ENCODE measurements at places on chromosomes 12 and 14.

- DNase-seq, result no peak
Measured at GRCh38 chr12:495466-495865, 35.7 kb downstream of the B4GALNT3 start.

GRCh38 chr14:104933746-104934733, 9.4 kb downstream of the PLD4 start:
- DNase-seq, result no peak

DNA sequence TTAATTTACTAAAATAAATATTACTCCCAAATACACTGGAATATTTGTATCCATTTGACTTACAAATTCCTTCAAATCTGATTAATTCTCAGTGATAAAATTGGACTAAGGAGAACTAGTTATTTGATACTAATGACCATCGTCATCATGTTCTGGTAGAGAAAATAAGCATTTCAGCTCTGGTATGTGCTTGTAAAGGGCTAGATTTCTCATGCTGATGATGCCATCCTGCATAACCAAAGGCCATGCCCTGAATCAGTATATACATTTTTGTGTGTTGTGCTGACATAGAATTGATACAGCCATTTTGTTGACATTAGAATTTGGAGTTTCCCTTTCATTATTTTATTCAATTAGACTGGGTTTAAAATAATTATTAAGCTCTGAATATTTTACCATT, 148.9 kb downstream of the PCNX1 start:
- no peak for DNase-seq

DNA sequence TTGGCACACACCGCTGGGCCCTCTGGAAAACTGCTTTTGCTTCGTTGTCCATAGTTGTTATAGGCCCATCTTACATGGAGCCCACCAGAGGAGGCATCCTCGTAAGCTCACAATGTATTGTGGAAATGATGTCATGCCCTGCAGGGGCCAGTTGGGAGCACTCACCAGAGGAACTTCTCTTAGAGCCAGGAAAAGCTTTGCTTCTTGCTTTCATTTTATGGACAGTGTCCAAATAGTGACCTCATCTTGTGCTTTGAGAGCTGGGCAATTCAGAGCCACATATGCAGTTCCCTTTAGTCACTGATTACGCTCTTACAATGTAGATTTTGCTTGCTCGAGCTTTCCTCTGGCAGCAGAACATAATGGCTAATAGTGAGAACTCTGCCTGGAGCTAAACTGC, 275.6 kb downstream of the AACS start:
- DNase-seq, result no peak

- no peak for DNase-seq
Measured at GRCh38 chr12:105852496-105852895, 286.3 kb downstream of the NUAK1 start.

DNA sequence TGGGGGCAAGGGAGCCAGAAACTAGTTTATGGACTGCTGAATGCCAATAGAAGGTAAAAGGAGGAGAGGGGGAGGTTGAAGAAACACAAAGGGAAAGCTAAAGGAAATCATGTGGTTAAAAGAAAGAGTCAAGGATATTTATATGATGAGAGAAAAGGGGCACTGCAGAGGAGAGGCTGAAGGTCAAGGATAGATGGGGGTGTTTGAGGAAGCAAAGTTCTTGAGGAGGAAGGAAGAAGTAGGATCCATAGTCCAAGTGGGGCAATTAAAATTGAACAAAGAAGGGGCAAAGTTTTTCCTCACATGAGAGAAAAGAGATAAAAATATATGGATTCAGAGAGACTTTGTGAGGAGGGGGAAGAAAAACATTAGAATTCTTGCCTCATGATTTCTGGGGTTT, 10.1 kb upstream of the DBX2 start:
- DNase-seq, result no peak

GRCh38 chr14:72686832-72687231, 207.1 kb downstream of the DPF3 start:
- no peak for DNase-seq

DNA sequence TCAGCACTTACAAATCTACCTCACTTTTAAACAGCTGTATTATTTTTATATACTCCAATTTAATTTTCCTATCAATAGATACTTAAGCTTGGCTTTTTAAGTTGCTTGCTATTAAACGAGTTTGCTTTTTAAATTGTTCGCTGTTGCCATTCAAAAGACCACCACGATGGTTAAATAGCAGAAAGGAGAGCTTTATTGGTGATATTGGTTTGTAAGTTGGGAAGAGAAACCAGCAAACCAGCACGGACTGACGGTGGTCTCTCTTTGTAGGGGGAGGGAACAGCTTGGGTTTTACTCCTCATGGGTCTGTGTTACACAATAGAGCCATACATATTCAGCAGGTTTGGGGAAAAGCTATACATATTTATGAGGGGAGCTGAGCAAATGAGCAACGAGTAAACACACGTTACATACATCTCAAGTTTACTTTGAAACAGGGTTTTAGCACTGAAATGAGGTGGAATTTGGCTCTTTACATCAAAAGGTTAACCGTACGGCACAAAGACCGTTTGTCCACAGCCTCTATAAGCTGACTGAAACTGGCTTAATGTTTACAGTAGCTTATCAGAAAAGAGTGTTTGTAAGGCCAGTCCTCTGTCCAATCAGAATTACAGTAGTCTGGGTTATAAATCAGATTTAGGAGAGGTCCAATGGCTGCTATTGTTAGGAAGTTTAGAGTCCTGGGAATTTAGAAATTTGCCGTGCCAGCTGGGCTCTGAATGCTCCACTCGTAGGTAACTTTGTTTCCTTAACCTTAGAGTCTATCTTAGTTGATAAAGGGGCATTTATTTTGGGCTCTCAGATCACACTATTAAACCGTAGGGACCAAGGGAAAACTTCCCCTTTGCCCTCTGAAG, 69.7 kb upstream of the DHRS4 start:
- no peak for DNase-seq

DNA sequence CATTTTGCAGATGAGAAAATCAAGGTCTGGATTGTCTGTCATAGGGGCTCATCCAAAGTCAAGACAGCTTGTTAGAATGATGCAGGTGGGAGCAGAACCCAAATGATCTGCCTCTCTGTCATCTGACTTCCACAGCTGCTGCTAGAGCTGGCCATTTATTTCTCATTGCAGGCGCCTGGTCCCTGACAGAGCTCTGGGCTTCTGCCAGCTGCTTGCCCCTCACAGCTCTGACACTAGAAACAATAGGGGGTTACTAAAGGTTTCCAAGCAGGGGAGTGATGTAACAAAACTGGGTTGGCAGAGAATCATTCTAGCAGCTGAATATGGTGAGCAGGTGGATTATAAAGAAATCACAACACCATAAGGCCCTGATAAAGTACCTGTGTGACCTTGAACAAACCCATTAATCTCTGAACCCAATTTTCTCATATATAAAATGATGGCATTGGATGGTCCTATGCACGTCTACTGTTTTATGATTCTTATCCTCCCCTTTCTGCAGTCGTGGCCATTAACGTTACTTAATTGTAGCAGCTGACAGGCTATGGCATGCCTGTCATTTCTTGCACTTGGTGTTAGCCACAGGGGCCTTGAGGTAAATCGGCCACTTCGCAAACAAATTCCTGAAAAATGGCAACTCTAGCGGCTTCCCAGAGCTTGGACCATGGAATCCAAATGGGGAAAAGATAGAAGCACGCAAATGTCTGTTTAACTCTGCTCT, 134.6 kb downstream of the RMST start:
- no peak for DNase-seq

- no peak for DNase-seq
Measured at GRCh38 chr12:54405573-54405972, 13.5 kb downstream of the ITGA5 start.

GRCh38 chr14:36874396-36875138, 212.9 kb downstream of the PAX9 start:
- no peak for DNase-seq

GRCh38 chr12:69342421-69342820, 5.8 kb upstream of the LYZ start:
- DNase-seq, result no peak

DNA sequence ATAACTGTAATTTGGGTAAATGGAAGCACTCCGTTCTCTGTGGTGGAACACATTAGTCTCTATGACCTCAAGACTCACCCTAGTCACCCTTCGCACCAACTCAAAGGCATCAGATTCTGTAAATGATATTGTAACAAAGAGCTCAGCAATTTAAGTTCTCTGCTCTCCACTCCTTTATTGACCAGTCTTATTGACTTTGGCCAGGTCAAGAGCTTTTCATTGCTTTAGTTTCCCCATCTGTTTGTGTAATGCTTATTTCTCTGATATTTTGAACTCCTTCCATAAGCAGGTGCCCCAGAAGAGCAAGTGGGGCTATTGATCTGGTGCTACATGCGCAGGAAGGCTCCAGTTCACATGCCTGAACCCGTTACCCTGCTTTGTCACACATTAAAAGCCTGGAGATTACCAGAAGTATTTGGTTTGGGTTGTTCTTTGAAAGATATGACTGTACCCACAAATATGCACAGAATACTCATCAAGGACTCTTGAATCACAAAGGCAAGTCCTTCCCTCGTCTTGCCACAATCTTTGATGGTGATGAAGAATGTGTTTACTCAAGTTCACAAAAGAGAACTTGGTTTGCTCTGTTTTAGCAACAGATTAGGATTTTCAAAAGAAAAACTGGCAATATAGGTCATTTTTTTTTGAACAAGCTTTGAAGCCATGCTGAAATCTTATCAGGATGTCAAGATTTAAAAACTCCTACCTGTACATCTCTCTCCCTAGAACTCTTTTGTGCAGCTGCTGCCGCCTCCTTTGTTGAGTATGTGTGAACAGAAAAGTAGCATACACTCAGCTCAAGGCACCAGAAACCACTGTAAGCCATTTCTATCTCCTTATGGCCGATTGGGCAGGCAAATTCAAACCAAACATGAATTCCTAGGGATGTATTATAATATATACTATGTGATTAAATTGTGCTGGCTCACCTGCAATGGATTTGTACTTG, 193.9 kb downstream of the BCAT1 start:
- peak; percentile 20 for DNase-seq

- DNase-seq, result no peak
Measured at GRCh38 chr14:78324353-78324752, 154.2 kb downstream of the NRXN3 start.

- no peak for DNase-seq
Measured at GRCh38 chr12:11653215-11653753, 3.8 kb downstream of the ETV6 start.

DNA sequence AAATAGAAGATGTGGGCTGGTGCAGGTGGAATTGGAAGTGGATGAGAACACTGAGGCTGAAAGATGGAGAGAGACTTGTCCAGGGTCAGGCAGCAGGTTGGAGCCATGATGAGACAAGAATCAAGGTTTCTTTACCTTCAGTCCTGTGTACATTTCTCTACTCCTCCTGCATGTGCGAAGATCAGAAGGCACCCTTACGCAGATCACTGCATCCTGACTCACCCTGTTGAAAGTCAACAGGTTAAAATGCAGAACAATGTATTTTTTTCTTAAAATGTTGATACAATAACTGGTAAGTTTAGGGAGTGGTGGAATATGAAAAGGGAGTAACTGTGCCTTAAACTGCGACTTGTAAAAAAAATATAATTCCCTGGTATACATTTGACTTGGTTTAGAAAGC, 47.8 kb downstream of the TESPA1 start:
- no peak for DNase-seq

GRCh38 chr12:128933039-128933438, 79.8 kb downstream of the GLT1D1 start:
- no peak for DNase-seq

GRCh38 chr12:117350140-117350539, 11.3 kb downstream of the NOS1 start:
- no peak for DNase-seq

- DNase-seq, result no peak
Measured at GRCh38 chr12:118827606-118828005, 153.7 kb upstream of the SRRM4 start.

DNA sequence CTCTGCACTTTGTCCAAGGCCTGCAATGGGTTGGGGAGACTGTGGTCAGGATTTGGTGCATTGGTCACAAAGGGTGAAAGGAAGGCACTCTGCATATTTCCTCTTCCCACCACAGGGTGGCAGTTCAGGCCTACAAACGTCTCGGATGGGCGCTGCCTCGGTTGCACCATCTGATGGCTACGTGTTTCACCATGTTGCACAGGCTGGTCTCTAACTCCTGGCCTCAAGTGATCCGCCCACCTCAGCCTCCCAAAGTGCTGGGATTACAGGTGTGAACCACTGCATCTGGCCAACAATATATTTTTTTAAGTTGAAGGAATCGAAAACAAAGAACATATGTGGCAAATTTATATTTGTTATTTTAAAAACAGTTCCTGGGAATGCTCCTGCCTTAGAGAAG, 35.1 kb downstream of the TMBIM6 start:
- peak; percentile 77 for DNase-seq

- peak; percentile 36 for DNase-seq
Measured at GRCh38 chr14:22978981-22979671, 3.2 kb downstream of the AJUBA start.

DNA sequence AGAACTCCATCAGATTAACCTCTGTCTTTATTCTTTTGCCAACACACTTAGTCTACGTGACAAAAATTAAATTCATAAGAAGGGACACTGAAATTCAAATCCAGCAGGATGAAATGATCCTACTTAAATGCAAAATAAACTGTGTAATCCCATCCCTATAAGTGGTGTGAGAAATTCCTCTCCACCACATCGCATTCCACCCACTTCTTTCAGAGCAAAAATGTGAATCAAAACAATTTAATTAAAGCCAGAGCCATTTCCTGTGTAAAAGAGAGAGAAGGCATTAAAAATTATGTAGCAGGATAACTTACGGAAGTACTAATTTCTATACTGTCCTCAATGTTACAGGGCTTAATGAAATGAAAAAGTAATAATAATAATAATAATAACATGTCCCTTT, 844.3 kb downstream of the GALC start:
- no peak for DNase-seq

DNA sequence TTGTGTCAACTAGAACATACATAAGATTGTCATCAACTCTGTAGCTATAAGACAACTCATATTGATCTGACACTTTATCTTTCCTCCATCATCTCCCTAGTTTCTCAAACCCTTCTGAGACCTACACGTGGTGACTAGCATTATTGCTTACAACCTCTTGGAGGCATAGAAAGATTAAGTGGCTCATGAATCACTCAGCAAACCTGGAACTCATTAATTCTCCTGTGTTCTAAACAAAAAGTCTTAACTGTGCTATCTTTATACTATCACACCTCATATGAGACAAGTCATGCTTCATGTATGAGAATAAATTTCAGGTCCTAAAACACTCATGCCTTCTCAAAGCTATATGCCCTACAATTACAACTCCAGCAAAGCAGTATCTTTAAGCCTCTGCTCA, 408.6 kb upstream of the SYT1 start:
- no peak for DNase-seq

DNA sequence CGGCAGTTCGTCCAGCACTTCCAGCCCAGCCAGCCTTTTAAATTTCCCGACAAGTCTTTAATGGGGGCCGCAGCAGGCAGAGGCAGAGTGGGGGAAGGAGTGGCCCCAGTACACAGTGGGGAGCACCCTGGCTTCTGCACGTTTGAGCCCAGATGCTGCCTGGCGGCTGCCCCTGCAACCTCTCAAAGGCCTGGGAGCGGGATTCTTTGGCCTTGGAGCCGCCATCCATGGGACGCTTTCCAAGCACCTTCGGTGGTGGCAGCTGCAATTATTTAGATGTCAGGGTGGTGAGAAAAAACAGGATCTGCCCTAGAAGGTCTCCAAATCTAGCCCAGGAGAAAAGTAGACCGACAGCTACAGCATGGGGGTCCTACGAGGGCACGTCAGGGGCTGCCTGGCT, 46.0 kb downstream of the FAM222A start:
- no peak for DNase-seq

GRCh38 chr12:24555730-24556129, 393.2 kb downstream of the BCAT1 start:
- DNase-seq, result no peak

GRCh38 chr12:124964836-124965462, 24.0 kb downstream of the DHX37 start:
- no peak for DNase-seq

- no peak for DNase-seq
Measured at GRCh38 chr12:10307630-10308029, at the start of gene KLRD1. TSS of gene KLRD1 (plus strand) at chr12:10307870. CDS start at chr12:10308078, 208 bp downstream.

All from hepatic stellate cell (primary cell).